ENCODE measurements at places on chromosomes 1 and 21. TPM values are rescaled to one million over a fixed set of nuclear protein-coding genes. Genes with fewer than 3 reads are reported as not detected.

DNA sequence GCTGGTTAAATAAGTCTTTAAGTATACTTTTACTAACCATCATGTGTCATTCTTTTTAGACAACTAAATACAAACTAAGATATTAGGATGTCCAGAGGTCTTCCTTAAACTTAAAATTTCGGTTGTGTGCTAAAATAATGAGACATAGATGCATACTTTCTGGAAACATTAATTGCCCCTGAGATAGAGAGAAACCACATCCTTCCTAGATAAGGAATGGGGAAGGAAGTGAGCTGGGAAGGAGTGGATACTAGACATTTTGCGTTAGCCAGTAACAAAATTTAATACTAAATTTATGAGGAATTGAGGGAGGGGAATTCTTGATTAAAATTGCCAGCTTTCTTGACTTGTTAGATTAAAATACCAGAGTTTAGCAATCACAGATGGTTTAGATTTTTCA, 37.1 kb upstream of the PTGS2 start:
- H3K36me3 ChIP-seq: no peaks in the 10 kb centered on the region
- no peak overlapping the region for H3K27ac ChIP-seq
- no peak for DNase-seq
- no peak overlapping the region for H3K4me3 ChIP-seq

DNA sequence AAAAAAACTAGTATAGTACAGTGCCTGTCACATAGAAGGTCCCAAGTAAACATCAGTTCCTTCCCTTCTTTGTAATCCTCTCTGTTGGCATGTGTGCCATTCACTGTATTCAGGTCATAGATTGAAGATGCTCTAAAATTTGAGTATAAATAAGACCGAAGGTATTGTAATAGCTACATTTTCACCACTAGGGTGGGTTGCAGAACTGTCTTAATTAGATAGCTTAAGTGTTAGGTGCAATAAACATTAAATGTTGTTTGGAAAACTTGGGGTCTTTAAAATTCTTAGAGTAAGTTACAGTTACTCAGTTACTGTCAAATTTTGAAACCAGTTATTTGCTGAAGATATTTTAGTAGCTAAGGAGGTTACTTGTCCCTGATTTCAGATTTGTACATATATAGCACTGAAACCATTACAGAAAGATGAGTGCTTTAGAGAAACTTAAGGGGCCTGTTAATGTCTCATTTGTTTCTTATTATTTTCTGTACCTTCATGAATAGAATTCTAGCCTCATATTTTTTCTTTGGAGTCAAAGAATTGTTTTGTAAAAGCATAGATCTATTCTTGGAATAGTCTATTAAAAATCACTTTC, 24.3 kb downstream of the PER3 start:
- no peak overlapping the region for H3K27ac ChIP-seq
- H3K36me3 ChIP-seq: peaks cover 85% of the 10 kb centered on the region
- no peak overlapping the region for H3K4me3 ChIP-seq
- H3K27me3 ChIP-seq: no peaks in the 10 kb centered on the region
- no peak for DNase-seq
- no peaks in the 10 kb centered on the region for H3K4me1 ChIP-seq

- no peak overlapping the region for H3K27ac ChIP-seq
- DNase-seq: no peak
- H3K27me3 ChIP-seq: no peaks in the 10 kb centered on the region
- no peak overlapping the region for H3K4me3 ChIP-seq
These were observed 414.0 kb downstream of the PRDM2 start for GRCh38 chr1:14113841-14114567.

DNA sequence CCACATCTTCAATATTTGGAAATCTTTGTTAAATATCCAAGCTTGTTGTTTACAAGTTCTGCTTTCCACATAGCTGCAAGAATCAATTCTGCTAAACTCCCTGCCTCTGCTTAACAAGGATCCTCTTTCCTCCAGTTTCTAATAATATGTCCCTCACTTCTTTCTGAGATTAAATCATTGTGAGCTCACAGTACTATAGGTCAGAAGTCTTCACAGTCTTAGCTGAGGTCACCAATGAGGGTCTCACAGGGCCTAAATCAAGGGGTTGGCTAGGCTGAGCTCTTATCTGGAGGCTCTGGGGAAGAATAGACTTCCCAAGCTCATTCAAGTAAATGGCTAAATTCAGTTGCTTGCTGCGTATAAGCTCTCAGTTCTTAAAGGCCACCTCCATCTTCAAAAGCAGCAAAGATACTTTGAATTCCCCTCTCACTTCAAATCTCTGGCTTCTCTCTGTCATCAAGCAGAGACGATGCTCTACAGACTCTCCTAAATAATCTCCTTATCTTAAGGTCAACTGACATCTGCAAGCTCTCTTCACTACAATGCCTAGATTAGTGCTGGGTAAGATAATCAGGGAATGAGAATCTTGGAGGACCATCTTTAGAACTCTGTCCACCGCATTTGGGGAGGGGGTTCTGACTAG, 175.3 kb downstream of the PLPPR4 start:
- DNase-seq: no peak
- no peaks in the 10 kb centered on the region for H3K36me3 ChIP-seq
- H3K4me1 ChIP-seq: no peaks in the 10 kb centered on the region
- no peak overlapping the region for H3K4me3 ChIP-seq
- no peaks in the 10 kb centered on the region for H3K27me3 ChIP-seq
- H3K27ac ChIP-seq: no peak overlapping the region

GRCh38 chr1:24927988-24928688, 1.9 kb downstream of the RUNX3 start:
- no peaks in the 10 kb centered on the region for H3K36me3 ChIP-seq
- H3K4me3 ChIP-seq: no peak overlapping the region
- no peaks in the 10 kb centered on the region for H3K4me1 ChIP-seq
- no peak for DNase-seq
- H3K27me3 ChIP-seq: peaks cover 3% of the 10 kb centered on the region
- H3K27ac ChIP-seq: no peak overlapping the region

- no peaks in the 10 kb centered on the region for H3K36me3 ChIP-seq
- no peak overlapping the region for H3K4me3 ChIP-seq
- no peaks in the 10 kb centered on the region for H3K27me3 ChIP-seq
- no peak for DNase-seq
- H3K27ac ChIP-seq: no peak overlapping the region
These were observed 35.8 kb downstream of the IVNS1ABP start for GRCh38 chr1:185281245-185281644.

DNA sequence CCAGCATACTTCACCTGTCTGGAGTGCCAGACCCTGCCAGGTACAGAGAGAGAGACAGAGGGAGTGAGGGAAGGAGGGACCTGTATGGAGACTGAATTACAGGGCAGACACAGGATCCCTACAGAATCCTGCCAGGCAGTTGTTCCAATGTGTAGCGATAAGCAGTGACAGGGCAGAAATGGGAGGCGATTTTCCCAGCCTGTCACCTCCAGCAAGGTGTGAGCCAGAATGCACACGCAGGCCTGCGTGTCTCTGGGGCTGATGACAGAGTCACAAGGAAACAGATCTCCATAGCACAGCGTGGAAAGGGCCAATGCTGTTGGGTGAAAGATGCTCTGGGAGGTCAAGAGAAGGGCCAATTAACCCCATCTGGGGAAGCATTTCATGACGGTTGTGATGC, 111.3 kb downstream of the HIVEP3 start:
- no peak for DNase-seq
- no peaks in the 10 kb centered on the region for H3K36me3 ChIP-seq
- peaks cover 3% of the 10 kb centered on the region for H3K4me1 ChIP-seq
- no peaks in the 10 kb centered on the region for H3K27me3 ChIP-seq
- no peak overlapping the region for H3K27ac ChIP-seq

DNA sequence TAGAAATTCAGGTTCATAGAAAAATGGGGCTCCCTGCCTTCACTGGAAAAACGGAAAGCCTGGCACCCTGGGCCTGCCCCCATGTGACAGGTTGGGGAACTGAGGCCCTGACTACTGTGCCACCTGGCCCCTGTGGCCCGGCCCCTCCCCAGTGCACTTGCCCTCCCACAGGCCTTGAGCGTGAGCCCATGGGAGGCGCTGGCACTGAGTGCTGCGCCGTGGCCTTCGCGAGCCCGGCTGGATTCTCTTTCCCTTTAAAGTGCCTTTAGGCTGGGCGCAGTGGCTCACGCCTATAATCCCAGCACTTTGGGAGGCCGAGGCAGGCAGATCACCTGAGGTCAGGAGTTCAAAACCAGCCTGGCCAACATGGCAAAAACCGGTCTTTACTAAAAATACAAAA, 45.7 kb downstream of the SLC37A1 start:
- no peaks in the 10 kb centered on the region for H3K27me3 ChIP-seq
- no peak overlapping the region for H3K27ac ChIP-seq
- no peak overlapping the region for H3K4me3 ChIP-seq
- peaks cover 21% of the 10 kb centered on the region for H3K36me3 ChIP-seq
- H3K4me1 ChIP-seq: no peaks in the 10 kb centered on the region
- peak; percentile 52 for DNase-seq

DNA sequence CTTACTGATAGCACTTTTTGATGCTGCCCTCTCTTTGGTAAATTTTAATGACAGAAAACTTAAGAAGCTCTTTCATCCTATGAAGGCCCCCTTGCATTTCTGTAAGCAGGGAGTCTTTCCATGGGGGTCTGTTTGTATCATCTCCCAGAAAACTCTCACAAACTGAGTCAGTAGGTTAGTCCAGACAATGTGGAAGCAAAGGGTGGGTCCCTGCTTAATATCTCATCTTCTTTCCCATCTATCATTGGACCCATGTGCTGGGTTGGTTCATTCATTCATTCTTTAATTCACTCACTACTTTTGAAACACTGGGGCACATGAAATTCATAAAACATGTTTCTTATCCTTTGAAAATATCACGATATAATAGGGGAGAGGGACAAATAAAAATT, 164.3 kb downstream of the NTMT2 start:
- H3K4me1 ChIP-seq: no peaks in the 10 kb centered on the region
- no peak for DNase-seq

DNA sequence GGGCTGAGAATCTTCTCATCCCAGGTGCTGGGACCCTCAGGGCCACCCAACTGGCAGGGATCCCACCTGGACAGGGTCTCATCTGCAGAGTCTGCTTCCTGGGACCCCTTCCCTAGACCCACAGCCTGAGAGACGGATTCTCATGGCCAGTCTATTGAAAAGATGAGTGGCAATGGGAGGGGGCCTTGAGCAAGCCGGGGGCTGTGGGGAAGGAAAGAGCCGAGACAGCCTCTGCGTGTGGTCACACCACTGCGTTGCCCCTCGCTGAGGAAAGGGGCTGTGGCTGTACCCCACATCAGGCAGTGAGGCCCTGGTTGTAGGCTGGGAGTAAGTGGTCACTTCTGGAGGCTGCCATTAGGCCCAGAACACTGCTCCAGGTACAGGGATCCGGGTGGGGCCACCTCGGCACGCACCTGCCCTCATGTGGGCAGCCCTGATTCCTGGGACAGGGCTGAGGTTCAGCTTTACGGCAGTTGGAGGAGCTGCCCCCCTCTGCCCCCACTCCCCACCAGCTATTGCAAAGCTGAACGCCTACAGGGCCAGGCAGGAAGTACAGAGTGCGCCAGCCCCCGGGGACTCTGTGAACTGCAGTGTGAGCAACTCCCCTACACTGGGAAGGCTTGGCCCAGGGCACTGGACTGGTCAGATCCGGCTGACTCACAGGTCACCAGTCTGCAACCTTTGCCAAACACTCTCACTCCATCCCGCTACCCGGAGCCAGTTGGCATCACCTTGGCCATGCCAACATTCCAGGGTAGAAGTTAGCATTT, 106.9 kb downstream of the RIPK4 start:
- H3K4me1 ChIP-seq: no peaks in the 10 kb centered on the region
- no peak overlapping the region for H3K4me3 ChIP-seq
- H3K27ac ChIP-seq: peak overlapping the region; percentile 89
- no peaks in the 10 kb centered on the region for H3K36me3 ChIP-seq

DNA sequence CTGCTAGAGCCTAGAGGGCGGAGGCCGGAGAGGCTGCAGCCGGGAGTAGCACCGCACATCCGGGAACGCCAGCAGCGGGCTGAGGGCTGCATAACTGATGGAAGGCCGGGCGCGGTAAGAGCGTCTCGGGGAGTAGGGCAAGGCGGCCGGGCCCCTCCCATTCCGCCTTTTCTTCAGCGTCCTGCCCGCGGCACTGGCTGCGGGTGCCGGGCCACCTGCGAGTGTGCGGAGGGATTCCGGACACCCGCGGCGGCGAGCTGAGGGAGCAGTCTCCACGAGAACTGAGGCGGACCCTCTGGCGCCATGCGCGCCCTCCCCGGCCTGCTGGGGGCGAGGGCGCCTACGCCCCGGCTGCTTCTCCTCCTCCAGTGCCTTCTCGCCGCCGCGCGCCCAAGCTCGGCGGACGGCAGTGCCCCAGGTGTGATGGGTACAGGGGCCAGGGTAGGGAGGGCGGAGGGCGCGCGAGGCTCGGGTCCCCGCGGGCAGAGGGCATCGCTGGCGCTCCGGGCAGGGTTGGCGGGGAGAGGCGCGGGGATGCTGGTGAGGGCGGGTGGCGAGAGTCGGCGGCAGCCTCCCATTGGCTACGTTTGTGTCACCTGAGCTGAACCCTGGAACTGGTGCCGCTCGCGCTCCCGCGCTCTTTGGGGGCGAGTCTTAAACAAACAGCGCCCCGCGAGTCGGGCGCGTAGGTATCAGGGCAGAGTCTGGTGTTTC, 334.4 kb downstream of the SRGAP2C start:
- DNase-seq: no peak
- H3K27me3 ChIP-seq: peaks cover 7% of the 10 kb centered on the region
- no peaks in the 10 kb centered on the region for H3K36me3 ChIP-seq
- no peak overlapping the region for H3K27ac ChIP-seq
- H3K4me1 ChIP-seq: no peaks in the 10 kb centered on the region
- H3K4me3 ChIP-seq: peak overlapping the region; percentile 63

DNA sequence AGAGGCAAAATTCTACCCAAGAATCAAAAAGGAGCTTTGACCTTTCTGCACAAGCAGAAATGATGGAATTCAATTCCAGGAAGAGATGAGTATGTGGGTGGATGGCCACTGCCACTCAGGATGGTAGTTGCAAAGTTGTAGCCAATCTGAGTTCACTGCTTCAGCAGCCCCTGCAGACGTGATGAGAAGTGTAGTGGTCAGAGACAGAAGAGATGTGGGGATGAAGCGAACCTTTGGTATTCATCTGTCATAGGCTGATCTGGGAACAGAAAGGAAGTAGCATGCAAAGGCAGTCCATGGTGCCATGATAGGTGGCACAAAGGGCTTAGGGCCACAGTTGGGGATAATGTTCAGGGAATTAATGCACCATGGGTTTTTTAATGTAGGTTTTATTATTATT, 81.1 kb upstream of the PGBD5 start:
- H3K4me3 ChIP-seq: no peak overlapping the region
- no peaks in the 10 kb centered on the region for H3K36me3 ChIP-seq
- no peaks in the 10 kb centered on the region for H3K27me3 ChIP-seq
- no peak overlapping the region for H3K27ac ChIP-seq
- DNase-seq: no peak

GRCh38 chr1:231376875-231377549, 38.9 kb downstream of the SPRTN start:
- H3K4me1 ChIP-seq: peaks cover under 1% of the 10 kb centered on the region
- no peaks in the 10 kb centered on the region for H3K36me3 ChIP-seq
- no peaks in the 10 kb centered on the region for H3K27me3 ChIP-seq
- H3K27ac ChIP-seq: no peak overlapping the region

GRCh38 chr1:64228167-64228957, 24.9 kb downstream of the UBE2U start:
- H3K27ac ChIP-seq: no peak overlapping the region
- H3K36me3 ChIP-seq: no peaks in the 10 kb centered on the region
- no peaks in the 10 kb centered on the region for H3K4me1 ChIP-seq
- DNase-seq: no peak
- no peak overlapping the region for H3K4me3 ChIP-seq

The ERICH3 gene
- not detected for total RNA-seq

The OR6N2 gene
- total RNA-seq: not detected

The PDZK1 gene
- total RNA-seq: not detected
